Stimulated activated CD4-positive, alpha-beta T cell treated with anti-CD3 and anti-CD28 coated beads, Interleukin-1b, Interleukin-23, amount 100 ng/mL, for 1 hour (primary cell): ENCODE measurements at places on chromosomes 2 and 18.

DNA sequence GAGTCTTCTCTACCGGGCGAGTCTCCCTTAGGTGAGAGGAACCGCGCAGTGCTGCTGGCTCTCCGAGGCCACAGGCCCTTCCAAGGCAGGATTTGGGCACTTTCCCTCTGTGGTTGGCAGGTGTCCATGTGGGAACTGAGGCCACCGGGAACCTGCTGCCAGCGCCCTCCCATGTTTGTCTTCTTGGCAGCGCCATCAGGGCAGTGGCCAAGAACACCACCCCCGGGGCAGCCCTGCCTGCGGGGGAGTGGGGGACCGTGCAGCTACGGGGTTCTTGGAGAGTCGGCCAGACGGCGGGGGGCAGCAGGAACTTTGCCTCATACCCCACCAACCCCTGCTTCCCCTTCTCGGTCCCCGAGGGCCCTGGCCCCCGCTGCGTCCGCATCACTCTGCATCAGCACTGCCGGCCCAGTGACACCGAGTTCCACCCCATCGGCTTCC lies 10.0 kb downstream of the CAPN10 start:
- no peak for DNase-seq

GRCh38 chr2:129713337-129713736 lies 266.1 kb upstream of the RAB6C start:
- no peak for DNase-seq

DNA sequence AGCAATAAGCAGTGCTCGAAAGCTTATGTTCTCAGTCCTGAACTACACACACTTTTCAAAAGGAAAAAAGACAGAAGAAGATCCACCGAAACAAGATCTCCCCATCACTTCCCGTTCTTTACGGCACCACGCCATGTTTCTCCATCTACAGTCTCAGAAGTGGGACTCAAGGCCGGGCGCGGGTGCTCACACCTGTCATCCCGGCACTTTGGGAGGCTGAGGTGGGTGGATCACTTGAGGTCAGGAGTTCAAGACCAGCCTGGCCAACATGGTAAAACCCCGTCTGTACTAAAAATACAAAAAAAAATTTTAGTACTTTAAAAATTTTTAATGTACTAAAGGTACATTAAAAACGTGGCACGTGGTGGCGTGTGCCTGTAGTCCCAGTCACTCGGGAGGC lies 31.2 kb downstream of the ZNF516 start:
- no peak for DNase-seq

DNA sequence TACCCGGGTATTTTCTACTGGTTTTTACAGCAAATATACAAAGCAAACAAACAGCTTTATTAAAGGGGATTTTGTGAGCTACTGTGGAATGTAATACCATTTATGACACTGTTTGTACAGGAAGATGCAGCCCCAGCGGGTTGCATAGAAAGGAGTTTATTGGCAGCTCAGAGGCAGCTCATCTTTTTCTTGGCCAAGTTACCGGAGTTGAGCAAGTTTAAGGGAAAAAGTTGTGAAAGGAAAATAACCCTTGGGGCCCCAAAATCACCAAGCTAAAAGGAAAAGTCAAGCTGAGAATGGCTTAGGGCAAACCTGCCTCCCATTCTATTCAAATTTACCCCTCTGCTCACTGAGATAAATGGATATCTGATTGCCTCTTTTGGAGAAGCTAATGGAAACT lies 60.8 kb downstream of the MOB4 start:
- no peak for DNase-seq

GRCh38 chr2:57943315-57943714 lies 103.3 kb upstream of the VRK2 start:
- DNase-seq, result no peak

GRCh38 chr2:124664363-124664762 lies 639.3 kb downstream of the CNTNAP5 start:
- no peak for DNase-seq

- no peak for DNase-seq
Observed at GRCh38 chr18:44732238-44732563, 51.5 kb downstream of the SETBP1 start.

DNA sequence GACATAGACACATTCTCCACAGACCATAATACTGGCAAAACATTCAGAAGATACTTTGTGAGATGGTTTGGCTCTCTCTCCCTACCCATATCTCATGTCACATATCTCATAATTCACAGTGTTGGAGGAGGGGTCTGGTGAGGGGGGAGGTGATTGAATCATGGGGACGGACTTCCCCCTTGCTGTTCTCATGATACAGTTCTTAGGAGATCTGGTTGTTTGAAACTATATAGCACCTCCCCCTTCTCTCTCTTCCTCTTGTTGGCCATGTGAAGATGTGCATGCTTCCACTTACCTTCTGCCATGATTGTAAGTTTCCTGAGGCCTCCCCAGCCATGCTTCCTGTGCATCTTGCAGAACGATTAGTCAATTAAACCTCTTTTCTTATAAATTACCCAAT lies 61.1 kb downstream of the HK2 start:
- no peak for DNase-seq

DNA sequence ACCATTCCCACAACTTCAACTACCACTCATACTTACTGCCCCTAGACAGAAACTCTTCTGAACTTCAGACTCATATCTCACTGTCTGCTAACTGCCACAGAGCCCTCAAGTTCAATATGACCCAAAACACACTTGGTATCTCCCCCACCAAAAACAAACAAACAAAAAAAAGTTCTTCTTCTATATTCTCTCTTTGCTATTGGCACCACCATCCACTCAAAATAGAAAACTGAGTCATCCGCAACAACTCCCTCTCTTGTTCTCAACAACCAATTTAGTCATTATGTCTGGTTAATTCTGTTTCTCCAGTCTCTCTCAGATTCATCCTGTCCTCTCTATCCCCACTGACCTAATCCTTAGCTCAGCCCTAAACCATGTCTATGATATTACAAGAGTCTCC lies 7.2 kb upstream of the DCTN1 start:
- DNase-seq, result no peak

DNA sequence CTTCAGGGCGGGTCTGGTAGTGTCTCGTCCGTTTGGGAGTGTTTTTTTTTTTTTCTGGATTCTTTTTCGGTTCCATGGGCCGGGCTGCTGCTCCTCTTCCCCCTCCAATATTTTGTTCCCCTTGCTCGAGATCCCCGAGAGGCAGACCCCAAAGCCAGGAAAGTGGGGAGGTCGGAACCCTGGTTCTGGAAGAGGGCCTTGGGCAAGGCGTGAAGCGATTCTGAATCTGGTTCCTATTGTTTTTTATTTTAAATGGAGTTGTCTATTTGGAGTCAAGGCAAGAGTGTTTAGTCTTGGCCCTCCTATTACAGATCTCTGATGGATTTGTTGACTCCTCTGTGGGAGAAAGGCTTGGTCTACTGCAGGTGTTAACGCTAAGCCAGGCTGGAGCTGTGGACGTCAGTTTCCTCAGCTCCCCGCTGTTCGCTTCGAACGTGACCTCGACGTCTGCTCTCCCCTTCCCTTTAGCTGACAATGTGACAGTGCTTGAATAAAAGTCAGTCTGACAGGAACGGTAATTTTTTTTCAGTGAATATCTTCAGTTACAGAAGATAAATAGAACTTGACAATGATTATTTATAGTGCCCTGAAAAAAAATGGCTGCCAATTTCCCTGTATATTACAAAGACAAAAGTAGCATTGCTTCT lies 683 bp upstream of the DNAJC27 start:
- no peak for DNase-seq

DNA sequence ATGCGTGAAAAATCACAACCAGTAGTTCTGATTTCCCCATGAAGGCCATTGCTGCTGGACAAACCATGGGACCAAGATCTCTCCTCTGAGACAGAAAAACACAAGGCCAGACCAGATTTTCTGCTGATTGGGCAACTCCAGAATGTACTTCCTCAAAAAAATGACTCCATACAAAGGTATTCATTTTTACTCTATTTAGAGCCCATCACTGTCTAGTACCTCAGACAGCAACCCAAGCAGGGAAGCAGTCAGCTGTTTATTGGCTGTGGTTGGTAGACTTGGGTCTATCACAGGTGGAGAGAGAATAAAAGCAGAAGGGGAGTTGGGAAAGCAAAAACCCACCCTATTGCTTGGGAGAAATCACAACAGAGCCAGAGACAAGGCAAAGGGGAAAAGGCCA lies 219.9 kb downstream of the PIK3C3 start:
- no peak for DNase-seq

DNA sequence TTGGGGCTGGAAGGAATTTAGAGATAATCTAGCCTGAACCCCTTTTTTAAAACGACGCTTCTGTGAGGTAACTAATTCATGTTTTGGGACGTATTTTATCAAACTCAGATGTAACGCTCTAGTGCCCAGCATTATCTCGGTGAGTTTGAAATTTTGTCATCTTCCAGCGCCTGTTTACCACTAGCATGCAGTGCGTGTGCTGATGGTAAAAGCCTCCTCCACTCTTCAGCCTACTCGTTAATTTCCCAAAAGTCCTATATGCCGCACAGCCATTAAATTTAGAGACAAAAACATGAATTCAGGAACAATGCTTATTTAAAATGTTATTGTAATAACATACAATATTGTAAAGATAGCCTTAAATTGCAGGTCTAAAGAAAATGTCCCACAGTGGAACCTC lies 2.8 kb downstream of the ZCCHC2 start:
- DNase-seq, result no peak

DNA sequence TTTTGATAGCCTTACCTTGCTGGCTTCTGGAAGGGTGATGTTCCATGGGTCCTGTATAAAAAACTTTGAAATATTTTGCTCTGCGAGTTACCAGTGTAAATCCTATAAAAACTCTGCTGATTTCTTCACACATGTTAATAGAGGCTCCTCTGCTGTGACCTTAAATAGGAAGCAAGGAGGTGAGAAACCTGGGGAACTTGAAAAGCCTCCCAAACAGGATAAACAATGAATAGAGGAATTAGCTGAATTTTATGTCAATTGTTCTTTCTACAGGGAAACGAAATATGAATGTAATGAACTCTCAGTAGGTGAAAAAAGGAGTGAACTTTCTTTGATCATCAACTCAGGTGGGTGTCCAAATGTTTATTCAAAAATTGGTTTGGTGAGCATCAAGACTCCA lies 10.8 kb upstream of the CCL20 start:
- DNase-seq, result no peak

DNA sequence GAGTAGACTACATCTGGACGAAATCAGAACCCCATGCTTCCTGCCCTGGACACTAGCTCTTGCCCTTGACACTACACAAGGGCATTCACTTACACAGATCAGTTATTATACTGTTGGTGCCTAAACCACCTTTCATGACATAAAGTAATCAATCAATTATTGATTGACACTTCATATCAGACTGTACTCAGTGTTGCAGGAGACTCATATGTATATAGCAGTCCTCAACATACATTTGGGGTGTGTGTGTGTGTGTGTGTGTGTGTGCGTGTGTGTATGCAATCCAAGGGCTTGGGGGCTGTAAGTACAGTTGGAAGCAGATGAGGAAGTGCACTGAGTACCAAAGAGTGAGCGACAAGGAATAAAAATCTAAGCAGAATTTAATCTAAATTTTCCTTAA lies 5.1 kb downstream of the CDH2 start:
- DNase-seq, result no peak

DNA sequence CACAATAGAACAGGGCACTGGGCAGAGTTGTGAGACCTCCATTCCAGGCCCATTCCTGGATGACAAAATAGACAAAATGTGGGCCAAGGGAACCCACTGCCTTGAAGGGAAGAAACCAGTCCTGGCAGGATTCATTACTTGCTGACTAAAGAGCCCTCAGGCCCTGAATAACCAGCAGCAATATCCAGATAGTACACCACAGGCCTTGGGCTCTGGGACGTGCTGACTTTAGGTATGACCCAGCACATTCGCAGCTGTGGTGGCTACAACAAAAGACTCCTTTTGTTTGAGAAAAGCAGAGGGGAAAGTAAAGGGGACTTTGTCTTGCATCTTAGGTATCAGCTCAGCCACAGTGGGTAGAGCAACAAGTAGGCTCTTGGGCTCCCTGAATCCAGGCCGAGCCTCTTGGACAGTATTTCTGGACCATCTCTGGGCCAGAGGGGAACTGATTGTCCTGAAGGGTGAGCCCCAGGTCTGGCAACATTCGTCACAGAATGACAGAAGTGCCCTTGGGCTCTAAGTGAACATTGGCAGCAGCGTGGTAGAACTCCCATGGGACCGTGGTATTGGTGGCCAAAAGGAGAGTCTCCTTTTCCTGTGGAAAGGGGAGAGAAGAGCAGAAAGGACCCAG lies 89.9 kb upstream of the CD226 start:
- DNase-seq, result no peak

GRCh38 chr2:8847400-8847799 lies 10.0 kb upstream of the KIDINS220 start:
- DNase-seq, result no peak

- DNase-seq, result no peak
Observed at GRCh38 chr2:144523596-144524117, 3.7 kb upstream of the ZEB2 start.

DNA sequence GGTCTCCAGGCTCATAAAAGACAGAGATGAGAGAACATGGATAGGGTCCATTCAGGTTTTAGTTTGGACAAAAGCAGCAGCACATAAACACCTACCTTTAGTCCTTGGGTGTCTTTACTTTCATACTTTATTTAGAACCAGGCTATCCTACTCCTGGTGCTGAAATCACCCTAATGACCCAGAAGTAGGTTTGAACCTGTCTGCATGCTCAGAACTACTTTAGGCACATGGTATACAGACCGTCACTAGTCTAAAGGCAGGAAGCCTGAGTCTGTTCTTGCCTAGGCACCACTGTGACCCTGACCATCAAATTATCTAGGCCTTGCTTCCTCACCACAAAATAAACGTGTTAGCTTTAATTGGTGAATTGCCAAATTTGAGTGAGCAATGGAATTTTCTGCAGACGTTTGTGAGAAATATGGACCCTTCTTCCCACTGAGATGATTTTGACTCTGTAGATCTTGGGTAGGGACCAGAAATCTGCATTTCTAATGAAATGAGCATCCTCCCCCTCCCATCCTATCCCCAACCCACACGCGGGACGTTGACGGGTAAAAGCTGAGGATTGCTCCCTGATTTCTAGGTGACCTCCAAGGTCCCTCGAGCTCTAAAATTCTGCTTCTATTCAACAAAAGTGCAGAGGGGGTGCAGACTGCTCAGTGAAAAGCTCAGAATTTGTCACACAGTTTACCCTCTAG lies 75.1 kb downstream of the PLEKHM3 start:
- no peak for DNase-seq
